ENCODE measurements at places on chromosomes 1 and 21. TPM values are rescaled to one million over a fixed set of nuclear protein-coding genes. Genes with fewer than 3 reads are reported as not detected.

ZFP69B gene
- total RNA-seq = not detected

DNA sequence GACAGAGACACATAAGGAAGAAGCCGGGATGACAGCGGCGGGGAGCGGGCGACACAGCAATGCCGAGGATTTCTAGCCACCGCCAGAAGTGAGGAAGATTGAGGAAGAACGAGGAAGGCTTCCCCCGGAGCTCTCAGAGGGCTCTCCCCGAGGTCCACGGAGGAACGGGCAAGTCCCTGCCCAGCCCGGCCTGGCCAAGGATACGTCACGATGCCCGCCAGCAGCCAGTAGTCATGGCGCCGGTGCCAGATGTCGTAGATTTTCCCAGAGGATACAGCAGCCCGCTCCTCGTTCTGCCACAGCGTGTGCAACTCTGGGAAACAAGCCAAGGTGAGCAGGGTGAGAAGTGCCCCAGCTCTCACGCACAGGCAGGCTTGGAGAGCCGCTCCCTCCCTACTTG lies 65.9 kb downstream of the KCNAB2 start:
- no peak for DNase-seq

GRCh38 chr1:160550572-160551034 lies 27.5 kb upstream of the SLAMF6 start:
- no peak for DNase-seq

- DNase-seq = no peak
Observed at GRCh38 chr1:909861-910310, 13.8 kb upstream of the SAMD11 start.

UAP1 gene
- total RNA-seq = 52.2 TPM

DNA sequence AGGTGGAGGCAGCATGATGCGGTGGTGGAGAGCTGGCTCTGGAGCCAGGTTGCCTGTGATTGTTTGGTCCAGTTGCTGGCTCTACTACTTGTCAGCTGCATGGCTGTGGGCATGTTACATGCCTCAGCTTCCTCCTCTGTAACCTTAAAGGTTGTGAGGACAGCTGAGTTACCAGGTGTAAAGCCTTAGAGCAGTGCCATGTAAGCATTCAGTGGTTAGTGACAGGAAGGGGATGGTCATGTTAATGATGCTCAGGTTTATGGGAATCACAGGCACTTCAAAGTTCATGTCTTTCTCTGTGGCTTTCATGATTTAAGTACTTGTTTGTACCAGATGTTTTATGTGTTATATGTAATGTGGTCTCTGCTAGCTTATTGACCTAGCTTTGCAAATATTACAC lies 32.6 kb downstream of the PTGFRN start:
- no peak for DNase-seq

DNA sequence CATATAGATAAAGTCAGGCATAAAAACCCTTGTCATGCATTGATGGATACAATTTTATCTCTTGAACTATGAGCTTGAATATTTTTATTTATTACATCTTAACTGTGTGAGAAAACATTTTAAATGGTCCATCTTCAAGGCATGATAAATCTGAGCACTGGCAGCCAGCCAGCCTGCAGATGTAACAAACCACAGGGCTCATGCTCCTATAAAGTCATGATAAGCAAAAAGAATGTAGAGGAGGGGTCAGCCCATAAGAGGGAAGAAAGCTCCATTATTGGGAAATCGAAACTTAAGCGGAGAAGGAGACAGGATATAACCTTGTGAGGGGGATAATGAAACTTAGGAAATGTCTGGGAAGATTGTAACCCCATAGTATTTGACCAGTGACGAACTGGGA lies 839.0 kb downstream of the LRRIQ3 start:
- no peak for DNase-seq

PHLDA3 gene
- 91.8 TPM for total RNA-seq

VWA5B1 gene
- not detected for total RNA-seq

CHI3L2 gene
- not detected for total RNA-seq
